Midbrain (tissue), 1 donor: ENCODE measurements at places on chromosomes 2 and 18.

- DNase-seq, result peak; percentile 34
Observed at GRCh38 chr2:215454519-215455246, 18.8 kb upstream of the FN1 start.

- DNase-seq, result no peak
Observed at GRCh38 chr2:111623380-111623779, 260.6 kb downstream of the ANAPC1 start.

DNA sequence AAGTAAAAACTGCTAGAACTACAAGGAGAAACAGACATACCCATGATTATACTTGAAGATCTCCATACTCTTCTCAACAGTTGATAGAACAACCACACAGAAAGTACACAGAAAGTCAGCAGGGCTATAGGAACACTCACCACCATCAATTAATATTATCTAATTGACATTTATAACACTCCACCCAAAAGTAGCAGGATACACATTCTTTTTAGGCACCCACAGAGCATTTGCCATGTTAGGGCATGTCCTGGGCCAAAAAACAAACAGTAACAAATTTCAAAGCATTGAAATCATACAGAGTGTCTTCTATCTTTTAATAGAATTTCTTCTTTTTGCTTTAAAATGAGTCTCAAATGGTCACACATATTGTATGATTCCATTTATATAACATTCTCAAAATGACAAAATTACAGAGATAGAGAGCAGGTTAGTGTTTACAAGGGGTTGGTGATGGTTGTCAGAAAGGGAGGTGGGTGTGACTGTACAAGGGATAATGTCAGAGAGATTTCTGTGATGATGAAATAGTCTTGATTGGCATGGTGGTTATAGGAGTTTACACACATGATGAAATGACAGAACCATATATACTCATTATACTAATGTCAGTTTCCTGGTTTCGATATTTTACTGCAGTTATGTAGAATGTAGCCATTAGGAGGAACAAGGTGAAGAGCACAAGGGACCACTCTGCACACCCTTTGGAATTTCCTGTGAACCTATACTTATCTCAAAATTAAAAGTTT, 82.8 kb downstream of the NCK2 start:
- no peak for DNase-seq

DNA sequence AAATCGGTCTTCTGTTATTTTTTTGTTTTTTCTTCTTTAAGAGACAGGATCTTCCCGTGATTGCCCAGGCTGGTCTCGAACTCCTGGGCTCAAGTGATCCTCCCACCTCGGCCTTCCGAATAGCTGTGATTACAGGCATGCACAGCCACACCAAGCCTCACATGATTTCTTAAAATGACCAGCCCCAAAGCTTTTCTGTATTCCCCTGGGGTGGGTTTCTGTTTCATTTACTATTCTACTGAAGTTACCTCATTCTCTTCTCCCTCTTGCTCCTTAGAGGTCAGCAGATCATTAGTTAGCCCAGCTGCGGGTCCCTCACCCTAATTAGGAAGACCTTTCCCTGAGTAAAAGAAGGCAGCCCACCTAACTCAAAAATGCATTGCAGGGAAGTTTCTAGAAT, 27.6 kb downstream of the SLC1A4 start:
- DNase-seq, result no peak

DNA sequence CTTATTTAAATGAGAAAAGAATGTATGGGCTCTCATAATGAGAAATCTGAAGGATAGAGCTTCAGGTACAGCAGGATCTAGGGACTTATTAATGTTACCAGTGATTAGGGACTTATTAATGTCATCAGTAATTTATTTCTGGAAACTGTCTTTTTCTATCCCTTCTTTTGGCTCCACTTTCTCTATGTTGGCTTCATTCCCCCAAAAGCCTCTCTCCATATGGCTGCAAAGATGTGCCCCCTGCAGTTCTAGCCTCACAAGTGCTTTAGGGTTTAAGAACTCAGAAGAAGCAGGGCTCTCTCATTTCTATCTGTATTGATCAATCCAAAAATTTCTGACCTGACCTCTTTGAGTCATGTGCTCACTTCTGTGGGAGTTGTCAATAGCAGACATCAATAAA, 480.9 kb downstream of the TXNL1 start:
- DNase-seq, result no peak

- no peak for DNase-seq
Observed at GRCh38 chr18:50716902-50717301, 102.9 kb downstream of the MRO start.

DNA sequence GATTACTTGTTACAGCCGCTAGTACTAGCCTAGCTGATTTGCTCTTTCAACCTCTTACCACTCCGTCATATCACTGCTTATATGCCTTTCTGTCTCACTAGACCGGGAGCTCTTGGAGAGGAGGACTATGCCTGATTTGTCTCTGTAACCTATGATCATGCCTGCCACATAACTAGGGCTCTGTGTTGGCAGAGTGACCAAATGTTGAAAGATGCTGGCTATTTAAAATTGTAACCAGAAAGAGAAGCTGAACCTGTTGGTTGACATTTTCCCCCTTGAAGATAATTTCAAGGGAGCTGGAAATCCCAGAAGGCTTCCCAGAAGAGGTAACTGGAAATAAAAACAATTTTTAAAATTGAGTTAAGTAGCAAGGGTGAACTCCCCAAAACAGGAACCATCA, 124.1 kb upstream of the MYCN start:
- DNase-seq, result no peak

DNA sequence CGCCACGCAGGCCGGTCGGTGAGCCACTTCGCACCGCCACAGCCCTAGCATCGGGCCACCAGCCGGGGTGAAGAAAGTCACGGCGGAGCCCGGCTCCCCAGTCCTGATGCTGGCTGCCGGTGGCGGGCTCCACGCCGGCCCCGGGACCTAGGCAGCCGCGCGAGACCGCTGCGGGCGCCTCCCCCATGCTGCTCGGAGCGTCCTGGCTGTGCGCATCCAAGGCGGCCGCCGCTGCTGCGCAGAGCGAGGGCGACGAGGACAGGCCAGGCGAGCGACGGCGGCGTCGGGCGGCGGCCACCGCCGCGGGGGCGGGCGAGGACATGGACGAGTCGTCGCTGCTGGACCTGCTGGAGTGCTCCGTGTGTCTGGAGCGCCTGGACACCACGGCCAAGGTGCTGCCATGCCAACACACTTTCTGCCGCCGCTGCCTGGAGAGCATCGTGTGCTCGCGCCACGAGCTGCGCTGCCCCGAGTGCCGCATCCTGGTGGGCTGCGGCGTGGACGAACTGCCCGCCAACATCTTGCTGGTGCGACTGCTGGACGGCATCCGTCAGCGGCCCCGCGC, 433 bp downstream of the SH3RF3 start:
- no peak for DNase-seq

- DNase-seq, result no peak
Observed at GRCh38 chr2:230886206-230886605, 21.5 kb downstream of the ITM2C start.

- DNase-seq, result no peak
Observed at GRCh38 chr2:23711979-23712755, 214.8 kb downstream of the ATAD2B start.

DNA sequence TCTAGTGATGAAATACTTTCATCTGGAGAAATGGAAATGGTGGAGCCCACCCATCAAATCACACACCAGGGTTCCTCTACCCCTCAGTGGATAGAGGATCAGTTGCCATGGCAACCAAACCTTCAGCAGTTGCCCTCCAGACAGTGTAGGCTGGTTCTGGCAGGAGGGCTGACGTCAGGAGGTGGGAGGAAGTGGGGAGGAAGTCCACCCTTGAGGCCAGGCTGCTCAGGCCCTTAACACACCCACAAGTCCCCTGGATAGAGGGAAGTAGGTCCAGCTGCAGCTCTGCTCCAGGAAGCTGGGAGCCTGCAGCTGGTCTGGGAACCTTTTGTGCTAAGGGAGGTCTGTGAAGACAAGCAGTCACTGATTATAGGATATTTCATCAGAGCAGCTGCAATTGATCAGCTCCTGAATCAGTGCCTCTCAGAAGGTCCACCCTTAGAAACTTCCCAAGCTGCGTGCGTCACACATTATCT, 186.6 kb downstream of the MTX2 start:
- DNase-seq, result no peak
